Suprapubic skin (tissue), 4 donors: ENCODE measurements at places on chromosomes 3 and 15. TPM values are rescaled to one million over a fixed set of nuclear protein-coding genes. Genes with fewer than 3 reads are reported as not detected.
A peak's percentile ranks its signal among the peaks of the same experiment; 100 is the strongest.

- no peak for DNase-seq
- no peak overlapping the region for H3K27ac ChIP-seq
- H3K4me3 ChIP-seq = no peak overlapping the region
- H3K27me3 ChIP-seq = no peaks in the 10 kb centered on the region
- H3K4me1 ChIP-seq = no peaks in the 10 kb centered on the region
Observed at GRCh38 chr3:136109499-136109898, 86.6 kb downstream of the MSL2 start.

DNA sequence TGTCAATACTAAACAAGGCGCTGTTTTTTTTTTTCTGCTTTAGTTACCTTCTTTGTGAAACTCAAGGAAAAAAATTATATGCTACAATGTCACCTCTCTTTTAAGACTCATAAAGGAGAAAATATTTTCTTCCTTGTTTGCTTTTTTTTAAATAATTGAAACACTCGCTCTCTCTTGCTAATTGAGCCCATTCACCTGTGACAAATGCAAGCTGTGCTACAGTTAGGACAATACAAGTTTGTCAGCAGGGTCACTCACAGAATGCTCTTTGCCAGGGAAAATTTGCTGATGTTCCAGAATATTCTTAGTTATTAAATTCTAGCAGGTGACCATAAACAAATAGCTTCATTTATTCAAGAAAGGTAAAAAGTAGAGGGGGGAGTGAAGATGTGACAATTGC is 375.9 kb upstream of the DPPA4 start:
- H3K27me3 ChIP-seq = no peaks in the 10 kb centered on the region
- H3K36me3 ChIP-seq = no peaks in the 10 kb centered on the region
- H3K4me1 ChIP-seq = no peaks in the 10 kb centered on the region
- no peak for DNase-seq

Gene LINGO1
- total RNA-seq = 12.5 TPM

GRCh38 chr15:49606594-49606993 is 14.0 kb downstream of the FAM227B start:
- H3K4me3 ChIP-seq = no peak overlapping the region
- DNase-seq = no peak
- no peaks in the 10 kb centered on the region for H3K4me1 ChIP-seq
- no peaks in the 10 kb centered on the region for H3K36me3 ChIP-seq
- H3K27me3 ChIP-seq = no peaks in the 10 kb centered on the region

Gene EPHA3
- 1.4 TPM for total RNA-seq

GRCh38 chr15:77167406-77167805 is 96.5 kb upstream of the TSPAN3 start:
- no peak overlapping the region for H3K27ac ChIP-seq
- peaks cover 16% of the 10 kb centered on the region for H3K4me1 ChIP-seq
- no peaks in the 10 kb centered on the region for H3K36me3 ChIP-seq

Gene RPUSD2
- 13.5 TPM for total RNA-seq

Gene SLC9C1
- not detected for total RNA-seq

- H3K4me3 ChIP-seq = no peak overlapping the region
- no peaks in the 10 kb centered on the region for H3K4me1 ChIP-seq
- no peaks in the 10 kb centered on the region for H3K27me3 ChIP-seq
- H3K36me3 ChIP-seq = peaks cover 23% of the 10 kb centered on the region
Observed at GRCh38 chr15:100628746-100629145, 26.4 kb downstream of the ASB7 start.

- no peak overlapping the region for H3K27ac ChIP-seq
- no peaks in the 10 kb centered on the region for H3K36me3 ChIP-seq
- no peak overlapping the region for H3K4me3 ChIP-seq
- H3K27me3 ChIP-seq = no peaks in the 10 kb centered on the region
- H3K4me1 ChIP-seq = no peaks in the 10 kb centered on the region
- DNase-seq = no peak
Observed at GRCh38 chr3:140424726-140425125, 253.1 kb upstream of the TRIM42 start.

DNA sequence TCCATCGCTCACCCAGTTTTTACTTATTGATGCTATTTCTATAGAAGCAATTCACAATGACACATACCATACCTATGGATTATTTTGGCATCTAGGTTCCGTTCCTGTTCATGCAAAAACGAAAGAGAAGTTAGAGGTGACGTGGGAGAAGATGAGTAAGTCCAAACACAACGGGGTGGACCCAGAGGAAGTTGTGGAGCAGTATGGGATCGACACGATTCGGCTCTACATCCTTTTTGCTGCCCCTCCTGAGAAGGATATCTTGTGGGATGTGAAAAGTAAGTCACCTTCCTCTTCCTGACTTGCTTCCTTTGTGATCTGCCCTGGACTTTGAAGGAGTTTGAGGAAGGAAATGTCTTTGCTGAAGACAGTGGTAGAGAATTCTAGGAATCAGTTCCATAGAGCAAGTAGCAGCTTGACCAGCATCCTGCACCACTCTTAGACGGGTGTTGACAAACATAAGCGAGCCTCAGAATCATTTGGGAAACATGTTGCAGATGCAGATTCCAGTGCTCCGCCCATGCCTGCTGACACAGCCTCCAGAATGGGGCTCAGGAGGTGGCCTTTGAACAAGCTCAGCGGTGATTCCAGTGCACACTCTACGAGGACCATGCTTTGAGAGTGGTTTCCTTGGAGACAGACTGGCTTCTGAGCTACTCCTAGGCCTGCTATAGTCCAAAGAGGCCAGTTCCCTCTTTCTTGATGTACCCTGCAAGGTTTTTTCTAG is 78.4 kb upstream of the LIMD1 start:
- H3K36me3 ChIP-seq = peaks cover 63% of the 10 kb centered on the region
- no peak overlapping the region for H3K27ac ChIP-seq
- no peaks in the 10 kb centered on the region for H3K27me3 ChIP-seq
- H3K4me3 ChIP-seq = no peak overlapping the region
- H3K4me1 ChIP-seq = peaks cover 2% of the 10 kb centered on the region

DNA sequence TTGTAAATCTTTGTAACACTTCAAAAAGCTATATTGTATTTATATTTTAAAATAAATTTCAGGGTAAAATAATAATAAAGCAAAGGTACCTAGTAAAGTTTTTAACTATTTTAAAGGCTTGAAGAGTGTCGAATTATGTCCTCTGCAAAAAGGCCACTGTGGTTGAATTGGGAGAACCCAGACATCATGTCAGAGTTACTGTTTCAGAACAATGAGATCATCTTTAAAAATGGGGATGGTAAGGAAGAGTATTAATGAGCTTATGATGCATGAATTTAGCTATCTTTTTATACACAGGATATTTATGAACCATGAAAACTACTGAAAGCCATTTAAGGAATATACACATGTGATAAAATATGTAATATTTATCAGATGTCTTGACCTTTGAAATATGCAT is 26.3 kb downstream of the KCNMB3 start:
- no peak overlapping the region for H3K4me3 ChIP-seq
- DNase-seq = no peak
- no peak overlapping the region for H3K27ac ChIP-seq
- no peaks in the 10 kb centered on the region for H3K4me1 ChIP-seq
- H3K36me3 ChIP-seq = peaks cover 58% of the 10 kb centered on the region

DNA sequence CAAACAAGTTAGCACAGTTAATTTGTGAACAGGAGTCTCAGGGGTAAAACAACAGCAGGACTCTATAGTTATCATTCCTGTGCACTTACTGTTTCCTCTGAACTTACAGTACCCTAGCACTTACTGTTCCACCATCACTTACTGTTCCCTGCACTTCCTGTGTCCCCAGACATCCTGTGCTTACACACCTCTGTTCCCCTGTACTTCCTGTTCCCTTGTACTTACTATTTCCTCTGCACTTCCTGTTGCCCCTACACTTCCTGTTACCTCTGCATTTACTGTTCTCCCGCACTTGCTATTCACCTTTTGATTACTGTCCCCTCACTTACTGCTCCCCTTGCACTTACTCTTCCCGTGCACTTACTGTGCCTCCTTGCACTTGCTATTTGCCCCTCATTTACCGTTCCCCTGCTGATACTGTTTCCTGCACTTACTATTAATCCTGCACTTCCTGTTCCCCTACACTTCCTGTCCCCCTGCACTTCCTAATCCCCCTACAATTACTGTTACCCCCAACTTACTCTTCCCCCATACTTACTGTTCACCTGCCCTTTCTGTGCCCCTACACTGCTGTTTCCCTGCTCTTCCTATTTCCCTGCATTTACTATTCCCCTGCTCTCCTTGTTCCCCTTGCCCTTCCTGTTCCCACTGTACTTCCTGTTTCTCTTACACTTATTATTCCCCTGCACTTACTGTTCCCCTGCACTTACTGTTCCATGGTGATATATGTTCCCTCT is 30.3 kb downstream of the TPRA1 start:
- H3K27me3 ChIP-seq = no peaks in the 10 kb centered on the region
- no peak overlapping the region for H3K4me3 ChIP-seq
- no peak overlapping the region for H3K27ac ChIP-seq
- DNase-seq = no peak

DNA sequence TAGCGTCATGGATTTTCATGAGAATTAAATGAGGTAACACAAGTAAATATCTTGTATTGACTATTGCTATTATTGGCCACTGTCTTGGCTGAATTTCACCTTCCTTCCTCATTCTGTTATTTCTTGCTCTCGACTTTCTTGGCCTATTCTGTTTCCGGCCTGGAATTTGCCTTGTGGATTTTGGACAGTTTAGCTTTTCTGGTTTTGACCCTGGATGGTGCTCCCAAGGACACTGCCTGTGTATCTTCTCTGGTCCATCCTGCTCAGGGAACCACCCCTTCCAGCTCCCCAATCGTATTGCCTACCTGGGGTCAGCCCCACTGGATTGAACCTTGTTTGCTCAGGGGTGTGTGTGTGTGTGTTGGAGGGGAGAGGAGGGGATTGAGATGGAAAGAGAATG is 376.2 kb upstream of the C2CD4B start:
- H3K4me3 ChIP-seq = no peak overlapping the region
- no peaks in the 10 kb centered on the region for H3K27me3 ChIP-seq
- no peak overlapping the region for H3K27ac ChIP-seq
- no peak for DNase-seq

DNA sequence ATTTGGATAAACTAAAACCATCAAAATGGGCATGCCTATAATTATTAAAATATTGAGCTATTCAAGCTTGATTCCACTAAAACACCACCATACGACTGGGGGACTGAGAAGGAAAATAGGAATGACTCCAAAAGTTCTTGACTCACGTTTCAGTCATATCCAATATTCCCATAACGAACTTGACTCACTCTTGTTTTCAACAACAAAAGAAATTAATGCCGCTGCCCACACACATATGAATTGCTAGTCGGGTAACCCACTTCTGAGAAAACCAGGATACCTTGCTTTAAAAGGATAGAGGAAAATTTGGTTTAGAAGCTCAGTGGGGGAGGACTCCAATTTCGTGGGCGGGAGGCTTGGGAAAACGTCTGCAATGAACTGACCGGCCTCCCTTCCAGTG is 5.2 kb downstream of the HTR3C start:
- H3K36me3 ChIP-seq = no peaks in the 10 kb centered on the region
- no peaks in the 10 kb centered on the region for H3K4me1 ChIP-seq
- DNase-seq = no peak
- H3K27me3 ChIP-seq = no peaks in the 10 kb centered on the region
- no peak overlapping the region for H3K27ac ChIP-seq

- peak overlapping the region; percentile 90 for H3K27ac ChIP-seq
- no peak for DNase-seq
- peak overlapping the region; percentile 97 for H3K4me3 ChIP-seq
- H3K36me3 ChIP-seq = no peaks in the 10 kb centered on the region
- H3K4me1 ChIP-seq = peaks cover 84% of the 10 kb centered on the region
- peaks cover 9% of the 10 kb centered on the region for H3K27me3 ChIP-seq
Observed at GRCh38 chr15:63050731-63051155, 8.2 kb downstream of the TPM1 start.

Gene CFAP100
- not detected for total RNA-seq

Gene MYLK
- 36.0 TPM for total RNA-seq

GRCh38 chr3:157130467-157131251 is 29.3 kb downstream of the CCNL1 start:
- H3K4me3 ChIP-seq = peak overlapping the region; percentile 32
- H3K4me1 ChIP-seq = peaks cover 35% of the 10 kb centered on the region
- DNase-seq = peak; percentile 81
- peak overlapping the region; percentile 84 for H3K27ac ChIP-seq
- no peaks in the 10 kb centered on the region for H3K27me3 ChIP-seq

- no peaks in the 10 kb centered on the region for H3K36me3 ChIP-seq
- H3K4me3 ChIP-seq = no peak overlapping the region
- DNase-seq = no peak
- no peak overlapping the region for H3K27ac ChIP-seq
- H3K27me3 ChIP-seq = no peaks in the 10 kb centered on the region
Observed at GRCh38 chr3:108127301-108127988, 36.6 kb upstream of the CD47 start.

DNA sequence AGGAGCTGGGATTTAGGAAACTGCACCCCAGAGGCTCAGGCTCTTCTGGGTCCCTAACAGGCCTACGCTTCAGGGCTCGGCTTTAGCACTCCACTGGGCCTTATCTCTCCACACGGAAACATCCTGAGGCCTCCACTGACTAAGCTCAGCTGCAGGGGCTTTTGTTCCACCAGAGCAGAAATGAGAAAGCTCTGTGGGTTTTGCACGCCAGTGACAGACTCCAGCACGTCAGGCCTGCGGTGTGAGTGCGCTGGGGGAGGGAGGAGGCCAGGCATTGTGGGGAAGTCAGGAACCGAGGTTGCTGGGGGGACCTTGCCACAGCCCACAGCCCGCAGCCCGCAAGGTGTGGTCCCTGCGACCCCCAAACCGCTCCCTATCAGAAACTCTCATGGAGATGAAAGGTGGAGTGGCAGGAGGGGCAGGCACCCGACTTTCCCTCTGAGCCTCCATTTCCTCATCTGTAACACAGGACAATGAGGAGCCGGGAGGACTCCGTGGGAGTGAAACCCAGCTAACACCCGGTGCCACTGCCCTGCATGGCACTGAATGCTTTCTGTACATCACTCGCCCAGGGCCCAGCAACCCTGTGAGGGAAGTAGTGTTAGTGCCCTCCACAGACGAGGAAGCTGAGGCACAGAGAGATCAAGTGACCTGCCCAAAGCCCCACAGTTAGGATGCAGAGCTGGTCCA is 106.5 kb downstream of the TPRA1 start:
- H3K27ac ChIP-seq = no peak overlapping the region
- no peak overlapping the region for H3K4me3 ChIP-seq

DNA sequence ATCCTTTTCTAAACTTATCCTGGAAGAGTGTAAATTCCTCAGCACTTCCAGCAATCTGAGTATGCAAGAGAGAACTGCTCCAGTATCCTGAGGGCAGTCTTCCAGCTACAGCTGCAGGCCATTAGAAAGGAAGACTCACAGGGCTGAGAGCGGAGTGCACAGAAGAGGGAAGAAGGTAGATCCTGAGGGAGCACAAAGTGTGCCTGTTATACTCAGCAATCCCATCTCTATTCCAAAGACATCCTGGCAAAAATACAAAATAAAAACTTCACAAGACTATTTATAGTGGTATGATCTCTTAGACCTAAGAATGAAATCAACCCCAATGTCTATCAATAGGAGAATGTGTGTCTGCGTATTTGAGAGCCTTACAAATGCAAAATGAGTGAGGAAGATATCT is 292.0 kb downstream of the ZIC1 start:
- no peak overlapping the region for H3K4me3 ChIP-seq
- no peak overlapping the region for H3K27ac ChIP-seq
- no peaks in the 10 kb centered on the region for H3K4me1 ChIP-seq
- no peaks in the 10 kb centered on the region for H3K27me3 ChIP-seq
- no peaks in the 10 kb centered on the region for H3K36me3 ChIP-seq

Gene DNAJC19
- 26.7 TPM for total RNA-seq

Gene CCR9
- not detected for total RNA-seq
